ENCODE measurements at places on chromosomes 6 and 20.
A peak's percentile ranks its signal among the peaks of the same experiment; 100 is the strongest.

DNA sequence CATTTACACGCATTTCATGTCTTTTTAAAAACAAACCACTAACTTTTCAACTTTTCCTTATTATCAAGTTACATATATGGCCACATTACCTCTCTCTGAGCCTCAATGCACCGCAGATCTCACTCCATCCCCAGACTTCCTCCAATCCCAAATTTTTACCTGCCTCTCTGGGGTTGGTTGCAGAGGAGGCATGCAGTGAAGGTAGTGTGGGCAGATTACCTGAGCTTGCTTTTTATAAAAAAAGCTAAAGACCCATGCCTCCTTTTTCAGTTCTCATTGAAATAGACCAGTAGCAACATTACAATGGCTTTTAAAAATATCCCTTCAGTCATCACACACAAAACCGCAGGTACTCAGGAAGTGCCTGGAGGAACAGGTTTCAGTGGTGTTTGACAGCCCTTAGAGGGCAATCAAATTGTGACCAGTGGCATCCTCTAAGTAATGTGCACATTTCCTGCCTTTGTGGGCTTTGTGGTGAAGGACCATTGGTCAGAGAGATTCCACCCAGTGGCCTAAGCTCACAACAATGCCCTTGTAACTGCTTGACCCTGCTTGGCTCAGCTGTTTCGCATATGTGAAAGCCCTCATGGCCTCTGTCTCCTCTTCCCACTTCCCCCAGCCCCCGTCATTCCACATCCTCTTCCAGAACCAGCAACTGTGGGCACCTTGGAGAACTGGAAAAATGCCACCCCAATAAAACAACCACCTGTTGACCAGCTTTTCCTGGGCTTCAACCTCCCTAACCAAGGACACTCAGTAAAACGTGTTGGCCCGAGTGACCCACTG, 30.2 kb upstream of the IL17A start:
- DNase-seq, result no peak

DNA sequence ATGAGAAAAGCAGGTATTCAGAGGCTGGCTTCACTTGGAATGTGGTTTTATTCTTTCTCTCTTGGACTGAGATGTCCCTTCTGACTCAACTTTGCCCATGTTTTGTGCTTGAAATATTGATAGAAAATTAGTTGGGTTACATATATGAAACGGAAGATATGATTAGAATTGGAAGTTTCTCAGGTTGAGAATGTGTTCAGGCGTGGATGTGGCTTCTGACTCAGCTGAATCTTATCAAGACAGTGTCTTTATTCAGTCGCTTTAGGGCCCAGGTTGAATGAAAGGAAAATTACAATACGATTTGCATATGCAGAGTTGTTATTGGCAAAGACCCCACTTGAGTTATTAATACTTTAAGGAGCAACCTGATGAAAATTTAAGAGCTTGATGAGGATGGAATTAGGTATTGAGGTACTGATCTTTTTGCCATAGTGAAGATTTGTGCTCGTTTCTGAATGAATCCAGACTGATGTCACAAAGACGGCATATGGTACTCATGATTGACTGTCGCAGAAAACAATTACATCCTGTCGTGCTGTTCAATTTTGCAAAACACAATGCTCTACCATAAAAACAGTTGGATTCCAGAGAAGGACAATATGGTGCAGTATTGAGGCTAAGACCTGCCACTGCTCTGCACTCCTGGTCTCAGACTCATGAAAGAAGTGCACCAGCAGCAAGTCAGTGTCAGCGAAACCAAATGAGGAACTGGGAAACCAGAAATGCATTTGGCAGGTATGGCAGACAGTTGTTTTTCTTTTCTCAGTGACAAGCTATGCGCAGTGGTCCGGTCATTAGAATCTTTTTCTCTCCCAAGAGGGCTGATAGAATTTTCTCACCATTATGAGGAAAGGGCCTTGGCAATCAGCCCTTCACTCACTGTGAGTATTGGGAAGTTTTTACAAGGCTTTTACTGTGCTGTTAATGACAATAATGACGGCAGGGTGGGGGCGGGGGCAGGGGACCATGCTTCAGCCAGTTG, 158.3 kb downstream of the DOK5 start:
- DNase-seq, result no peak

DNA sequence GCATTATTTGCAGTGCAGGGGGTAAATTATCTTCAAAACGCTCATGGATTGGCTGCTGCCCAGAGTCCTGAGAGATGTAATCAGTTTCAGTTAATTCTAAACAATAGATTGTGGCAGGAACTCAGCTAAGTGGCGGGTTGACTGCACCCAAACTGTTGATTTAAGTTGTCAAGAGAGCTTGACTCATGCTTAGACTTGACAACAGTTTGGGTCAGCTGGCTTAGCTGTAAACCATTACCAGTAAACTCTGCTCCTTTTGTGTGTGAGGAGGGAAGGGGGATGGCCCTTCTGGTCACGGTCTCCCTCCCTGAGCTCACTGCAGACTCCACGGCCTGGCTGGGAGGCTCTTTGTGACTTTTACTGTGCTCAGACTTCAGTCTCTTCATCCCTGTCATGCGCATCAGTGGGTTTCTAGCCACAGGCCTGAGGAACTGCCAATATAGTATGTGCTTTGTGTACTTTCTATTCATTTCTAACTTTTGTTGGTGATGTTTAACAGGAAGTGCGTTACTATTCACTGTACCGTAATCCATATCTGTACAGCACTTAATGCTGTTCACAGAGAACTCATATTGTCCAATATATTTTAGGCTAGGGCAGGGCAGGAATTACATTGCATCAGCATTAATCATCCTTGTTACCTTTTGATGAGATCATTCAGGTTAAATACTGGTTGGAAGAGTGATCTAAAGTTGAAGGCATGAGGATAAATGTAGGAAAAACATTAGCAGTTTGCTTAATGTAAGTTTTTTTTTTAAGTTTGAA, 488.3 kb downstream of the CDKAL1 start:
- peak; percentile 96 for DNase-seq

GRCh38 chr6:72588155-72588554, 33.7 kb upstream of the KCNQ5 start:
- no peak for DNase-seq

GRCh38 chr6:130970839-130971410, 92.1 kb downstream of the EPB41L2 start:
- no peak for DNase-seq

GRCh38 chr20:11850901-11851300, 66.8 kb upstream of the BTBD3 start:
- peak; percentile 73 for DNase-seq

DNA sequence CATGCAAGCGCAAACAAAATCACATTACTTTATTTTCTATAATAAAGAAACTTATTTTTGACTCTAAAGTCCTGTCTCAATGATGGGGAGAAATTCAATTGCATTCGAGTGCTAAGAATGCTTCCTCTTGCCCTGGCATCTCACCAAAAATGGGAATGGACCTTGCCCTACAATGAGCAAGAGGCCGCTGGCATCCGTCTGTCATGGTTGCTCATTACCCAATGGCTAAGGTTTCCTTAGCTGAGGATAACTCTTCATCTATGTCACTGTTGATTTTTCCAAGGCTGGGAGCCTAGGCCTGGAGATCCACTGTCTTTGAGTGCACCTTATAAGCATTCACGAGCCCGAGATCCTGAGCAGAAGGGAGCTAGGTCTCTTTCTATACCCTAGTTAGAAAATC, 471.3 kb upstream of the NRSN1 start:
- DNase-seq, result no peak

DNA sequence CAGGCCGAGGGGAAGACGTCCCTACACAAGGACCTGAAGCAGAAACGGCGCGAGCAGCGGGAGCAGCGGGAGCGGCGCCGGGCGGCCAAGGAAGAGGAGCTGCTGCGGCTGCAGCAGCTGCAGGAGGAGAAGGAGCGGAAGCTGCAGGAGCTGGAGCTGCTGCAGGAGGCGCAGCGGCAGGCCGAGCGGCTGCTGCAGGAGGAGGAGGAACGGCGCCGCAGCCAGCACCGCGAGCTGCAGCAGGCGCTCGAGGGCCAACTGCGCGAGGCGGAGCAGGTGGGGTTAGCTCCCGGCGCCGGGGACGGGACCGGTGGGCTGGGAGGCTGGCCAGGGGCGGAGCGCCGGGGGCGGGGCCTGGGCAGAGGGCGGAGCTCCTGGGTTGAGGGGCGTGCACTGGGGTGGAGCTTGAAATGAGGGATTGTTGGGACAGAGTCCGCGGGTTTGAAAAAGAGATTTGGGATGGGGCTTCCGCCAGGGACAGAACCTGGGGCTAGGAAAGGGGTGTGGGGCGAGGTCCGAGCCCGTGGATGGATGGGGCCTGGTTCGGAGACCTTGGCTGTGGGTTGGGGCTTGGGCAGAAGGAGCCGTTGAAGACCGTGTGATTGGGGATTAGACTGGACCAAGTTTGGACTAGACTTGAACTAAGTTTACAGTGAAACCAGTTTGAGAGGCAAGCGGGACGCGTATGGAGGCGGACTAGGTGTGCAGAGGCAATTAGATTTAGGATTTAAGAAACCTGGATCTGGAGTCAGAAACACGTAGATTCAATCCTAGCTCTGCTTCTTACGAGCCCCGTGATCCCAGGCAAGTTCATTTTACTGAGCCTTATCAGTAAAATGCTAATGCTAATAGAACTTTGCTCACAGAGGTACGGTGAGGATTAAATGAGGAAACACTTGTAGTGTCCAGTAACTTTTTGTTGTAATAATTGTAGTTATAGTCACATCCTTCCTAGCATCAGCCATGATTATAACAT, 20.9 kb downstream of the DEF6 start:
- DNase-seq, result peak; percentile 79

Measured in mesenchymal stem cell (in vitro differentiated cells and primary cell).